ENCODE measurements at places on chromosomes 2 and 18.

DNA sequence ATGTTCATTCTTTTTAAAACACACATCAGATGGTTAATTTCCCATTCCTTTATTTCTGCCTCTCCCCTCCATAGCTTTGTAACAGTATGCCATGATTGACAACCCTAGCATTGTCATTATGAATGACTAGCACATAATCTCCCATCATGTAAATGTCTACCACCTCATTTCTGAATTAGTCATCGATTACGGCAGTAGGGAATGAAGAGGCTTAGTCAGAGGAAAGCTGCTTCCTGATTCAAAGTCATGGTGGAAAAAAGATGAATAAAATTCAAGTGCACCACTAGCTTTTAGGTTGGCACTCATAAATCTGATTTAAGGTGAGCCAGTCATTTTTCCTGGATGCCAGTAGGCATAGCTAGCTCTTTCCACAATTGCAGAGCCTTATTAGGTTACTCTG lies 19.1 kb upstream of the ACMSD start:
- DNase-seq = peak; percentile 75

DNA sequence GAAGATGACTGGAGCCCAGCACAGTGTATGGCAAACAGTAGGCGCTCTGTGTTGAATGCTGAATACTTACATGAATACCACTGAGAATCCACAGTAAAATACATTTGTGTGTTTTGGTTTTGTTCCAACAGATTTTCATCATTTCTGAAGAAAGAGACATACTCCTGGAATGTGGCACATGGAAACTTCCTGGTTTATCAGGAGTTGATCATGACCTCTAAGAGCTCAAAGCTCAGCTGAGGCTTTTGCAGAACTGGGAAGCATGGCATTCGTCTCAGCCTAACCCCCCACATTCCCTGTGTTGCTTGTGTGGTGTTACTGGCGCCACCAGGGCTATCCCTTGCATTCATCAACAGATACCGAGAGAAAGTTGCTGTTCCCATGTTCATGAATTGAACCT lies 316.9 kb upstream of the REV1 start:
- DNase-seq = peak; percentile 94

DNA sequence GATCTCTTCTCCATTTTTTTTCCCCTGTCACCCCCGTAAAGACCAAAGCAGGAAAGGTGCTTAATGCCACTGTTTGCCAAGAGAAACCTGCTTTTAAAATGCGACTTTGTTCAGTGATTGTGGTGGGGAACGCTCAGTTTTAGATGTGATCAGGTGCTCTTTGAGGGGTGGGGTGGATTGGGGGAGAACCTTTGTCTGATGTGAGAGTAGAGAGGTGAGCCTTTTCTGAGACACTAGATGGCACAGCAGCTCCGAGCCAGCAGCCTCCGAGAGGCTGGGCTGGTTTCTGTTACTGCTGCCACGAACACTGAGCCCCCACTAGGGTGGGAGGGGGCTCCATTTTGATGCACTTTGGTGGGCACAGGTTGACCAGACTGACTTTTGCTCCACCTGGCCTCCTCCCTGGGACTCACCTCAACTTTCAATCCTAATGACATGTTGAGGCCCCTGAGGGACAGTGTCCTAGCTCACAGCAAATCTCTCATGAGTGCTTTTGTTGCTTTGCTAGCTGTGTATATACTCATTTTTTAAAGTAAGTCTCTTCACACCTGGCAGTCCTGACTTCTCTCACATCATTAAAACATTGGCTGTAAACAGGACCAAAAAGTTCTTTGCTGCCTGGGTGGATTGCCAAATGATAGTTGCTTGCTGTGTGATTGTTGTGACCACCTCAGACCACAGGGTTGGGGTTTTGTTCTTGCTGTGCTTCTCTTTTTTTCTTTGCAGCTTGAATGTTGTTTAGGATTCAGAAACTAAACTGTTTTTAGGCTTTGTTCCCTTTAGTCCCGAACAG lies 98.2 kb upstream of the MAP3K20 start:
- DNase-seq = no peak

- DNase-seq = no peak
Observed at GRCh38 chr2:28234807-28235206, 157.9 kb upstream of the FOSL2 start.

GRCh38 chr2:38264396-38265221 lies 112.5 kb downstream of the ATL2 start:
- peak; percentile 72 for DNase-seq

GRCh38 chr2:11077411-11077810 lies 77.9 kb upstream of the SLC66A3 start:
- no peak for DNase-seq

GRCh38 chr2:16653799-16654198 lies 11.8 kb downstream of the CYRIA start:
- DNase-seq = no peak

DNA sequence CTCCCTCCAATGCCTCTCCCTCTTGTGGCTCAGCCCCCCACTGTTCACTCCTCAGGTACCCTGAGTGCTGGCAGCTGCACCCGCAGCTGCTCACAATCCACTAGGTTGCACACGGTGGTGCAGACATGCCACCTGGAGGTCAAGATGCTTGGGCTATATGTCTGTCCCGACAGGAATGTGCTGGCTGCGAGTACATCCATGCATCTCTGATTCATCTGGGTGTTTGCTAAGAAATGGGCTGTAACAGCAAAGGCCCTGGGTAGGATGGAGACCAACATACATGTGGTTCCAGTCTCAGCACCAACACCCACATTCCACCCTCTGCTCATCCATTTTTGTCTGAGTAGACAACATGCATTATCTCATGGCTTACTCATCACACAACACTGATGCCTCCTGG lies 31.3 kb downstream of the ANKMY1 start:
- DNase-seq = no peak

DNA sequence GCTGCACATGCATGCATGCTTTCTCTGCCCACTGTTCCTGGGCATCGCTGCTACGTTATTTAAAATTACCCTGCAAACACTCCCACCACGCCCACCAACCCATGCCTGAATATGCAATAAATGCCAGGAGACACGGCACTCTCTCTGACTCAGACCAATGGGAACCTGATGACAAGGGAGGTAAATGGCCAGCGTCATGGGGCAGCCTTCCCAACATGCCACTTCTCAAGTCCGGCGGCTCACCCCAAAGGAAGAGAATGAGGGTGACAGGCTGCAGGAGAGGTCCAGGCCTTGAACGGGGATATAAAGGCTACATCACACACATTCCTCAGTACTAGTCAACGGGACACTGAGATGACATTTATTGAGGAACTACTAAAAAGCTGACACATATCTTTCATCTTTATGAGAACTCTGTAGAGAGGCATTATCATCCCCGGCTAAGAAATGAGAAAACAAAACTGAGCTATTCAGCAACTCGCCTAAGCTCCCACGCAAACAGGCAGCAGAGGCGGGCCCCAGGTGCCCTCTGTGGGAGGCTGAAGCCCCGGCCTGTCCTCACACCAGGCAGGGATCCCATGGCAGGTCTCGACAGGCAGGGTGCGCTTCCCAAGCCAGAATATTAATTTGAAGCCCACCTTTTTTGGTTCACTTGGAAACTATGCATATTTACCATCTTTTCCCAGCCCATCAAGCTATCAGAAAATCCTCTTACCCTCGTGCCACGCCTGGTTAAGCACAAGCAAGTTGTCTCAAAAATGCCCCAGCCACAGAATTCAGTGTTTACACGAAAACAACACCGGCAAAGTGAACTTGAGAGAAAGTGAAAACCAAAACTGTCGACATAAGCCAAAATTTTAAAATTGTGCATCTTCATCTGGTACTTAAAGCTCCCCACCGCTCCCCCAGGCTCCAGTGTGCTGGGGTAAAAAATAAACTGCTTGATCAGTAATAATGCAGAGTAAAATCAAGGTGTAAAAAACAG lies 166.3 kb downstream of the HDAC4 start:
- DNase-seq = no peak

GRCh38 chr2:173716458-173717052 lies 248.6 kb downstream of the SP3 start:
- DNase-seq = peak; percentile 8

GRCh38 chr2:70643715-70644114 lies 90.1 kb upstream of the TGFA start:
- DNase-seq = no peak

- no peak for DNase-seq
Observed at GRCh38 chr18:62340996-62341395, 15.9 kb downstream of the TNFRSF11A start.

DNA sequence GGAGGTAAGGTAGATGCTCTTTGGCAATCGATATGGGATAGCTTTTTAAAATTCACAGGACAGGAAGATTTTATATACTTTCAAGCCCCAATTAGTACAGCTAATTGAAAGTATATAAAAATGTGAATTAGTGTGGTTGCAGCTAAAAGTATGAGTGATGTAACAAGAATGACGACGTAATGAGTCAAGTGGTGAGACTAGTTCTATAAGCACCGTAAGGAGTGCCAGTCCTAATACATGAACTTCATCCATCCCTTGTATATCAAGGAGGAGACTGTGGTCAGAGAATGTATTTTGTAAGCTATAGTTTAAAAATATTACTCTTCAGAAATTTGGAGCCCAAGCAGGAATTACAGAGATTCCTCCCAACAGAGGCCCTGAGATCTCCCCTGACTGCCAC lies 25.8 kb downstream of the DNAJC27 start:
- peak; percentile 43 for DNase-seq

DNA sequence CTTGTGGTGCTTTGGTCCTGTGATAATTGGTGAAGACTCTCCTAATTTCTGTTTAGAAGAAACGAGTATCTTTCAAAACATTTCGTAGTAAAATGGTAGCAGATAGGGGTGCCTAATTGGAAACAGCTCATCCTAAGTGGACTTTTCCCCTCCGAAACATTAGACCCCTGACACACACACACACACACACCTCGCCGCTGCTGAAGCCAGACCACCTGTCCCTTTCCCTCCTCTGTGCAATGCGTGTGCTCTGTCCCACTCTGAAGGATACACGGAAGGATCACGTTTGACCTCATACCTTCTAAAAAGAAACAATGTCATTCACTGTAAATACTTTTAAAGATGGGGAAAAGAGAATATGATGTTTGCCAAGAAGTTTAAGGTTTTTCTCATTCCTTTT lies 36.2 kb upstream of the TMEM87B start:
- DNase-seq = no peak

GRCh38 chr2:121595012-121595891 lies 54.0 kb downstream of the CLASP1 start:
- DNase-seq = no peak

- no peak for DNase-seq
Observed at GRCh38 chr2:144475044-144475443, 44.9 kb downstream of the ZEB2 start.

GRCh38 chr2:42804338-42804737 lies 12.0 kb upstream of the HAAO start:
- DNase-seq = no peak

- DNase-seq = no peak
Observed at GRCh38 chr2:129239141-129239540, 740.3 kb upstream of the RAB6C start.

DNA sequence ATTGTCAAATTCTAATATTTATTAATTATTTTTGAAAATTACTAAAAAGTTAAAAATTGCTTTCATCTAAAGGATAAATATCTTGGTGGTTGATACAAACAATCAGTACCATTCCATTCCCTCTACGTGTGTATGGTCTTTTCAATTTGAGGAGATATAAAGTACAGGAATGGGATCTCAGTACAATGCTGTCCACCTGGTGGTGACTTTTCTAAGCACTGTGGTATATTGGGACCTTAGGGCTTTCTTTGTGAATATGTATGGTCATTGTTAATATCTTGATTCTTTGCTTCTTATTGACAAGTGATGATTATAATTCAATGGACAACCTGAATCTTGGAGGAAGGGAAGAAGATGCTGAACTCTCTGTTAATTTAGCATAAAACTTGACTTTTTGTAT lies 83.1 kb downstream of the NBEAL1 start:
- peak; percentile 5 for DNase-seq

DNA sequence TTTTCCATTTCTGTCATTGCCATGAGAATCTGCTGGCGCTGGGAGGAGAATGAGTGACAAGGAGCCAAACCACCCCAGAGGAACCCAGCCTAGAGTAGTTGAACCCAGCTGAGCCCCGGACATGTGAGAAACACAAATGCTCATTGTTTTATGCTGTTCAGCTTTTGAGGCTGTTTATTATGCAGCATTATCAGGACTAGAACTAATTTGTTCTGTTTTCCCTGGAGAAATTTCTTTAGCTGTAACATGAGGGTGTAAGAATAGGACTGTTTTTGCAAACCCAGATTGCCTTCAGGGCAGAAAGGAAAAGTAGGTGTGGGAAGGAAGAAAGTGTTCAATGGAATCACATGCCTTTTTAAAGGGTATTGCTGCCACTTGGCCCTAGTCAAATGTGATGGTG lies 28.5 kb upstream of the DOCK10 start:
- DNase-seq = no peak

DNA sequence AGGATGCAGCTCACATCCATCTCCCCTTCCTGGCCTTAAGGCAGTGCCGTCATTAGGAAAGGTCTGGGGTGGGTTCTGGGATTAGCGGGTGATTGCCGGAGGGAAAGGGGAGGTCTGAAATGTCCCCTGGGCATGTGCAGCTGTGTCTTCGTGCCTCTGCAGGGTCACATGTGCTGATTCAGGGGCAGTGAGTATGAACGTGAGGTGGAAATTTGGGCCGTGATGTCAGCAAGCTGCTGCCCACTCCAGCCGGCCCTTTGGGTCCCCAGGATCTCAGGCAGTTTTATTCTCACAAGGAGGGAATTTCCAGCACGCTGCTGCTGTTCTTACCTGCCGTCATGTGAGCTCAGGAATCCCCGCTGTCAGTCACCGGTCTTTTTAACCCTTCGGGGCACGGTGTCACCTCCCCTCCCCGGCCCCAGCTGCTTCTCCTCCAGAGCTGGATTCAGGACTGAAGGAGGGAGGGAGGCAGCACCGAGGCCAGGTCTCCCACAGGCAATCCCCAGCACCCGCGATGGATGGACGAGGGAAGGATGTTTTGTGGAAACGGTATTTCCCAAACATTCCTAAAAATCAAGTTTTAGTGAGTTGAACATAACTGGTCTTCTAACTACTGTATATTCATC lies 23.5 kb downstream of the GPR35 start:
- no peak for DNase-seq

DNA sequence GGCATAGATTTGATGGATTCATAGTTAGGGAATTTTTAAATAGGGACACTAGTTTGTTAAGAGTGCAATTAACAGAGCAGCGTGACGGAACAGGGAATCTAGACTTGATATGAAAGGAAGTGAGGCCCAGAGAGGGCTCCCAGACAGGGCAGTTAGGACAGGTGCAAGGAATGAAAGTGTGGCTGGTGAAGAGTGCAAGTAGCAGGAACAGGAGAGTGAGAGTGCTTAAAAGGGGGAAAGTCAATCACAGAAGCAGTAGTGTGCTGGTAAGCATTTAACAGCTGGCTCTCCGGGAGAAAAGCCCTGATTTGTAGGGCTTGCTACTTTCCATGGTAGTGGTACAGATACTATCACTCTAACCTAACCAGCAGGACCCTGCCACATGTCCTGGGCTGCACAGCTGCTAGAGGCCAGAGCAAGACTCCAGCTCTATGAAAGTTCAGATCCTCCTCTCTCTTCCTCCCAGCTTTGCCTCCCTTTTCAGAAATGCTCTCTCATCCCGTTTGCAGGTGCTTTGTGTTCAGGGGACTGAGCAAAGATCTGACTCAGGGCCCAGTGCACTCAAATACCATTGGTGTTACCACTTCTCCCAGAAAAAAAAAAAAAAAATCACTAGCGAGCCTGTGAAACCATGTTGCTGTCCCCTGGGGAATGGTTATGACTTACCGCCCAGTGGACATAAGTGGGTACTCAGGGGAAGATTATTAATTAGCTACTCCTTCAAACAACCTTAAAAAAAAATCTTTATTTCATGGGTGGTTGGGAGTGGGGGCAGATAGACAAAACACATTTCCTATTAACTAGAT lies 18.1 kb upstream of the GCFC2 start:
- DNase-seq = no peak

- no peak for DNase-seq
Observed at GRCh38 chr2:240154606-240155005, 14.1 kb upstream of the OTOS start.
